ENCODE measurements at places on chromosomes 1 and 21.

GRCh38 chr1:2983319-2983705 is 38.0 kb upstream of the ACTRT2 start:
- DNase-seq, result no peak

DNA sequence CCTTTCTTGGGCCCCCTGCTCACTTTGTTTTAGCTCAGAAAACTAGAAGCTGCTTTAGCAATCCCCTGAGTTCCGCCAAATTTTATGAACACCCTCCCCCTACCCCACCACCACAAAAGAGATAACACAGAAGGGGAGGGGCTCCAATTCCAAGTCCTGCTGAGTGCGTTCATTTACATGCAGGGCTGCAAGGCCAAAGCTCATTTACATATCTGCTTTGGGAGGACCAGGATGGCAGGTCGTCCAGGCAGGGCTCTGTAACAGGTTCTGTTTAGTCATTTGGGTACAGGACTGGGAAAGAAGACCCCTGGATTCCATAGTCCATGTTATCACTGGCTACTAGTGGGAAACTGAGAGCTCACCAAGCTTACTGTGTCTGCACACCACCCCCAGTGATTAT is 35.9 kb upstream of the KIF21B start:
- DNase-seq, result no peak

- DNase-seq, result no peak
These were observed 12.5 kb upstream of the TNNI3K start for GRCh38 chr1:74222701-74223100.

GRCh38 chr1:104702731-104703130 is 953.0 kb downstream of the AMY1C start:
- no peak for DNase-seq

DNA sequence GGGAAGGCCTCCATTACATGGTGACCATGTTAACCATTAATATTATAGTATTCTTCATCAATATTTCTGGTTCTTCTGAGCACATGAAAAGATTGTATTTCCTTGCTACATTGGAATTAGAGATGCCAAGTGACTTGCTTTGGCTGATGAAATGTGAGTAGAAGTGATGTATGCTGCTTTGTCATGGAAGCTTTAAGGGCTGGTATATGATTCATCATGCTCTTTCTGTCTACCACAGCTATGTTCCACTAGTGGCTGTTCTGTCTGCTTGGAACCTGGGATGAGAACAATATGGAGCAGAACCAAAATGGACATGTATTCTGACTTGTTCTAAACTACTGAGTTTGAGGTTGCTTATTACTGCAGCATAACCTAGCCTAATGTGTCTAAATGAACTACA is 163.3 kb downstream of the TM2D1 start:
- DNase-seq, result no peak

DNA sequence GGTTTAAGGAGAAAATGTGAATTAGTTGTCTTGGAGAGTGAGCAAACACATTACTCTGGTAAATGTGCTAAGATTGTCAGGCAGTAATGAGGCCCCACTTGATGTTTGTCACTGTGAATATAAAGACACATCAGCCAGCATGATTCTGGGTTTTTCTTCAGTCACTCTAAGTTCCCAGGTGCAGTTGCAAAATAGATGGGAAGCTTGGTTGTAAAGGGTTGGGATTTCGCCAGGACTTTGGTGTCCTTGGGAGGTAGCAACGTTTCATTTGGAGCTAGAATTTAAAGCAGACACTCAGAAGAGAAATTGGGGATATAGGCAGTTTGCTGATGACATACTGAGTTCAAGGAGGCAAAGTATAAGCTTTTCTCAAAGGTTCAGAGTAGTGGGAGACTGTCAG is 154.3 kb downstream of the MAST2 start:
- no peak for DNase-seq

- no peak for DNase-seq
These were observed 41.4 kb downstream of the TMCO4 start for GRCh38 chr1:19758227-19758830.

- DNase-seq, result no peak
These were observed 776 bp downstream of the HLCS start for GRCh38 chr21:36965720-36966065.

Data from stimulated activated CD4-positive, alpha-beta T cell treated with anti-CD3 and anti-CD28 coated beads, TNF-alpha, amount 100 ng/mL, for 4 hours (primary cell).